ENCODE measurements at places on chromosomes 16 and 17.

GRCh38 chr16:87264634-87265033 lies 52.6 kb downstream of the C16orf95 start:
- no peak for DNase-seq

- DNase-seq: no peak
Measured at GRCh38 chr16:77434022-77434529, 758 bp downstream of the ADAMTS18 start.

DNA sequence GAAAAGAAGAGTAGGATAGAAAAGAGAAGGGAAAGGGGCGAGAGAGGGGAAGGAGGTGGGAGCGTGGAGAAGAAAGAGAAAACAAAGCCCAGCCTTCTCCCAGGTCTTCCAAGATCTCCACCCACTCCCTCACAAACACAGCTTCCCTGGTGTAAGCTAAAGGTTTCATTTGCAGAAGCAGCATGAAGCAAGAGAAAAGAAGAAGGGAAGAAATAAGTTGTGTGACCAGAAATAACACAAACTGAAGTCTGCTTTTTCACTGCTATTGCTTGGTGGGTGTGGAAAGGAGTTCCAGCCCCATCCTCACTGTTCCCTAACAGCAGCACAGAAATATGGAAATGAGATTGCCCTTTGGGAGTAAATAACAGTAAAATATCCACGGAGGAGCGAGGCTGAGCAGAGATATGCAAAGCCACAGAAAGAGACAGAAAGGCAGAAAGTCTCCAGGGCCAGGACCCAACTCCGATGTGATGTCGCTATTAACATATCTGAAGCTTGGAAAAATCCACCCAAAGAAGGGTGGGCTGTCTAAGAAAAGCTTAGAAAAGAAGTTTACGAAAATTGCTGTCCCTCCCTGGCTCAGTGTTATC lies 10.3 kb upstream of the GAS7 start:
- DNase-seq: no peak

DNA sequence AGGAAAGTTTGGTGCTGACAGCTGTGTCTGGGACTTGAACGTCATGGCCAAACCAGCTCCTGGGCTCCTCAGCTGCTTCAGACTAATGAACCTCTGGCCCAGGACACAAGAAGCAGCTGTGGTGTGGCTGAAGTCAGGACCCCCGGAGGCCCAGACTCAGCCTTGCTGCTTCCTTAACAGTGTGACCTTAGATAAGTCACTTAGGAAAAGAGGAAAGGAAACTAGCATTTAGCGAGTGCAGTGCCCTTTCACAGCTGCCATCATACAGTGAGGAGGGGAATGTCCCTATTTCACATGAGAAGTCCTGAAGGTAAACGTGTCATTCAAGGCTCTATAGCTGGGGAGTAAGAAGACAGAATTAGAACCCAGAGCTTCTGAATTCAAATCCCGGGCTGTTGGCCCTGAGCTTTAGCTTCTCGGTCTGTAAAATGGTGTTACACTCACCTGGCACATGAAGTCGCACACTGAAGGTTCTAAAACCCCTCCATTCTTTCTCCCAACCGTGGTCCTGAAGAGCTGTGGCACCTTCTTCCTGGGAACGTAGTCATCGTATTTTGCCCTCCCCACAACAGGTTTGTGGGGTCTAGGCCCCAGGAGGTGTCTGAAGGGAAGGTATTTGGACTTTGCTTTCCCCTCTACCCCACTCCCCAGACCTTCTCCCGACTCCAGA lies 910 bp upstream of the RAMP2 start:
- DNase-seq: no peak

GRCh38 chr17:69870091-69870530 lies 204.9 kb upstream of the KCNJ16 start:
- peak; percentile 61 for DNase-seq

- no peak for DNase-seq
Measured at GRCh38 chr16:18783430-18784341, 6.4 kb downstream of the RPS15A start.

- peak; percentile 57 for DNase-seq
Measured at GRCh38 chr17:40062329-40063186, at the start of gene THRA. Gene THRA, plus strand, starts transcription at chr17:40062965. Its CDS starts 11,524 bp downstream, at chr17:40074489.

- no peak for DNase-seq
Measured at GRCh38 chr17:39765766-39766165, 28.0 kb downstream of the GRB7 start.

DNA sequence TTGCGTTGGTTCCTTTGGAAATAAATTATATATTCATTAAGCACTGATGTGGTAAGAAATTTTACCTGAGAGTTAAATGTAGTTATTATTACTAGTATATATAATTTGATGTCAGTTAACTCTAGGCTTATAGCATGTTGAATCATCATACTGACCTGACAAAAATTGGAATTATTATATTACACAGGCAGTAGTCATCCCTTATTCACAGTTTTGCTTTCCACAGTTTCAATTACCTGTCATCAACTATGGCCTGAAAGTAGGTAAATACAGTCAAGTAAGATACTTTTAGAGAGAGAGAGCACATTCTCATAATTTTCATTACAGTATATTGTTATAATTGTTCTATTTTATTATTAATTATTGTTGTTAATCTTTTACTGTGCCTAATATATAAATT lies 1074.7 kb downstream of the CDH11 start:
- DNase-seq: no peak

DNA sequence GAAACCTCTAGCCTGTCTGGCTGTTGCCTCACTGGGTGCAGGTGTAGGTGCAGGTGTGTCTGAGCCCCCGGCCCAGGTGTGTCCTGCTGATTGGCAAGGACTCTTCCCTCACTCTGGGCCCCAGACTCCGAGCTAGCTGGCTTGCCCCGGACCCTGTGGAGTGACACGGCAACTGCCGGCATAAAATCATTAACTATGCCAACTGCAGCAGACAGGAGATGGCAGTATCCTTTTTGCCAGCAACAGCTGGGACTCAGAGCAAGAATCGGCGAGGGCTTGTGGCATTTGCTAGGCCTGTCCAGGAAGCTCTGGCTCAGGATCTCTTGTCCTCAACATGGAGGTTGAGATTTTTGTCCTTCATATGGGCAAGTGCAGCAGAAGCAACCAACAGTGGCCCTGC lies 20.8 kb downstream of the CIAPIN1 start:
- DNase-seq: no peak

DNA sequence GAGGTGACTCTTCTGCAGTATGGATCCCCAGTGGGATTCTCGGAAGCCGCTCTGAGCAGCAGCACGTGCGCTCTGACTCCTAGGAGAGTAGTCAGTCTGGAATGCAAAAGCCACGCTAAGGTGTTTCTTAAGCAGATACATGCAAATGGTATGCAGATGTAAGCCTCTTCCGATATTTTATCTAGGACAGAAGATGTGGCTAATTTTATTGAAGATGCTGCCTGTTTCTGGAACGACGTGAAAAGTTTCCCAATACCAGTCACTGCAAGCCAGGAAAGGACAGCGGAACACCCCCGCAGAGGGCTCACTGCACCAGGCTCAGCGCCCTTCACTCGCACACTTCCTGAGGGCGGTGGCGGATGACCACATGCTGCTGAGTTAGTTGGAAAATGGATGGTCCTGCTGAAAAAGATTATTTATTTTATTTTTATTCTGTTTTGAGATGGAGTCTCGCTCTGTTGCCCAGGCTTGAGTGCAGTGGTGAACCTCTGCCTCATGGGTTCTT lies 10.1 kb downstream of the FADS6 start:
- peak; percentile 9 for DNase-seq

- DNase-seq: no peak
Measured at GRCh38 chr17:37111329-37111728, 162.6 kb downstream of the AATF start.

DNA sequence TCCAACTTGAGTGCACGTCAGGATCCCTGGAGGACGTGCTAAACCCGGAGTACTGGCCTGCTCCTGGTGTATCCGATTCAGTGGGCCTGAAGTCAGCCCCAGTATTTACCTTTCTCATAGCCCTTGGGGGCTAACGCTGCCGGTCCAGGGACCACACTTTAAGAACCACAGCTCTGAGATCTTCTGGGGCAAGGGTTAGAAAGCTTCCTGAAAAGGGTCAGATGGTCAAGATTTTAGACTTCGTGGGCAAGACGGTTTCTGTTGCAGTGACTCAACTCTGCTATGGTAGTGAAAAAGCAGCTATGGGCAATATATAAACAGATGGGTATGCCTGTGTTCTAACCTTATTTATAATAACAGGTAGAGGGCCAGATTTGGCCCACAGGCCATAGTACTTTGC lies 14.6 kb upstream of the USP10 start:
- no peak for DNase-seq

- no peak for DNase-seq
Measured at GRCh38 chr17:74257311-74257710, 16.7 kb upstream of the DNAI2 start.

GRCh38 chr16:60166111-60166510 lies 1432.0 kb upstream of the GOT2 start:
- DNase-seq: no peak

- DNase-seq: no peak
Measured at GRCh38 chr16:83940630-83941378, 12.2 kb upstream of the OSGIN1 start.

DNA sequence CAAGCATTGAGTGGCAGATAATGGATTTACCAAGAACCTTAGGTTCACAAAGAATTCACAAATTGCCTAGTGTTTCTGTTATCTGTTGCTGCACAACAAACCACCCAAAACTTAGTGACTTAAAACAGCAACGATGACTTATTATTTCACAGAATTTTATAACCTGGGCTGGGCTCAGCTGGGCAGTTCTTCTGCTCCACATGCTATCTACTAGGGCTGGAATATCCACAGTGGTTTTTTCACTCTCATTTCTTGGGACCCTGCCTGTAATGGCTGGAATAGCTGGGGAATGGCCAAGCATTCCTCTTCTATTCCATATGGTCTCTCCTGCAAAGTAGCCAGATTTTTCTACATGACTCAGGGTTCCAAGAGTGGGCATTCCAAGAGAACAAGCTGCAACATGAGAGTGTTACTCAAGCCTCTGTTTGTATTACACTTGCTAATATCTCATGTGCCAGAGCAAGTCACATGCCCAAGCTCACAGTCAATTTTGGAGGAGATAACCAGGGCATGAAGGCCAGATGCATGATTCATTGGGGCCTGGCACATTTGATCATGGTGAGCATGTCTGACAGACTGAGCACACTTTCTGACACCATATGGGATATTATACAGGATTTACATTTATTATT lies 4.9 kb upstream of the PSMD7 start:
- DNase-seq: peak; percentile 27

DNA sequence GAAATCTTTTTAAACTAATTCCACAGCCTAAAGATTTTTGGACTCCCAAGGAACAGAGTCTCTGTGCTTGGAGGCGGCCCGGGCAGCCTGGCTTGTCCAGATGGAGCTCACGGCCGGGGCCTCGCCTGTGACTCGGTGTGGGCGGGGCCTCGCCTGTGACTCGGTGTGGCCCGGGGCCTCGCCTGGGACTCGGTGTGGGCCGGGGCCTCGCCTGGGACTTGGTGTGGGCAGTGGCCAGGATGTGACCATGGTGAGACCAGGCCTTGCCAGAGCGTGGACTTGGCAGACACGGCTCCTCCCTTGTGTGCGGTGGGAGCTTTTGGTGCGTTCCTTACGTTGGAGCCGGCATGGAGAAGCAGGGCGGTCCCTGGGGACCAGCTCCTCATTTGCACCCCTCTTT lies 92.3 kb downstream of the METRNL start:
- no peak for DNase-seq

- DNase-seq: peak; percentile 39
Measured at GRCh38 chr16:29877266-29877961, 14.4 kb upstream of the CDIPT start.

DNA sequence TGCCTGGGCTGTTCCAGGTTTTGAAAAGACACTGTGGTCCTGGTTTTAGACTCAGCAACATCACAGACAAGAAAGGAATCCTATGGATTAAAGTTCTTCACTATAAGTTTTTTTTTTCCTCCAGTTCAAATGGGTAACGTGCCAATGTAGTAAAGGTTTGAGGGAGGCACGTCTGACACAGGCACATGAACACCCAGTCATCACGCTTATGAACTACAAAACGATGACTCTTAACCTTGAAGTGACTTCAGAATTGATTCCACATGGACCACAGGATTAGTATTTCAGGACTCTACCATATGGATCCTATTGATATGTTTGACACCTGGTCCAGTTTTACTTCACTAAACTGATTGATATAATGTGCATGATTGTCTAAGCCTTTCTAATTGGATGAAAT lies 2.3 kb downstream of the PRMT7 start:
- no peak for DNase-seq

GRCh38 chr16:78900044-78900811 lies 700.3 kb downstream of the MAF start:
- DNase-seq: no peak

GRCh38 chr16:10616419-10616755 lies 36.0 kb upstream of the EMP2 start:
- DNase-seq: no peak

GRCh38 chr16:9790199-9790598 lies 392.0 kb downstream of the GRIN2A start:
- no peak for DNase-seq

- DNase-seq: no peak
Measured at GRCh38 chr16:27441998-27442397, 40.0 kb downstream of the IL21R start.

DNA sequence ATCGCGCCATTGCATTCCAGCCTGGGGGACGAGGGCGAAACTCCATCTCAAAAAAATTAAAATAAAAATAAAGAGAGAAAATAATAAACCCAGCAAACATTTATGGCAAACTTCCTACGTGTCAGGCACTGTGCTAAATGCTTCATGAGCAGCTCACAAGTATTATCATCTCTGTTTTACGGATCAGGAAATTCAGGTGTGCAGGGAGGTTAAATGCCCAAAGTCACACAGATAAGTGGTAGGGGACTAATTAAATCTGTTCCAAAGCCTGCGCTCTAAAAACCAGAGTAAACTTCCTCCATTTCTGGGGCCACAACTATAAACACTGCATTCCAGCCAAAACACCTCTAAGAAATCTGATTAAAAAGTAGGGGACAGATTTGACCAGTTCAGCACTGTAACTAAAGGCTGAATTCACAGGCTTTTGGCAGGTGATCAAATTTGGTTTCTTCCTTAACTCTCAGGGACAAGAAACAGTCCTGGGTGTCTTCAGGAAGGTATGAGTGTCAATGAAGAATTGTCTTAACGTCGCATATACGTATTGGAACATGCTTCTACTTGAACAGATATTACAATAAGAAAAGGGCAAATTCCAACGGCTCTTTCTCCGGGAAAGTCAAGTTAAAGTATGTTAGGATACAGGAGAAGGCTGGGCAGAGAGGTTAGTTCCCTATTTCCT lies 996 bp downstream of the STRADA start:
- DNase-seq: no peak

GRCh38 chr17:62062302-62062701 lies 2.8 kb downstream of the MED13 start:
- peak; percentile 12 for DNase-seq

DNA sequence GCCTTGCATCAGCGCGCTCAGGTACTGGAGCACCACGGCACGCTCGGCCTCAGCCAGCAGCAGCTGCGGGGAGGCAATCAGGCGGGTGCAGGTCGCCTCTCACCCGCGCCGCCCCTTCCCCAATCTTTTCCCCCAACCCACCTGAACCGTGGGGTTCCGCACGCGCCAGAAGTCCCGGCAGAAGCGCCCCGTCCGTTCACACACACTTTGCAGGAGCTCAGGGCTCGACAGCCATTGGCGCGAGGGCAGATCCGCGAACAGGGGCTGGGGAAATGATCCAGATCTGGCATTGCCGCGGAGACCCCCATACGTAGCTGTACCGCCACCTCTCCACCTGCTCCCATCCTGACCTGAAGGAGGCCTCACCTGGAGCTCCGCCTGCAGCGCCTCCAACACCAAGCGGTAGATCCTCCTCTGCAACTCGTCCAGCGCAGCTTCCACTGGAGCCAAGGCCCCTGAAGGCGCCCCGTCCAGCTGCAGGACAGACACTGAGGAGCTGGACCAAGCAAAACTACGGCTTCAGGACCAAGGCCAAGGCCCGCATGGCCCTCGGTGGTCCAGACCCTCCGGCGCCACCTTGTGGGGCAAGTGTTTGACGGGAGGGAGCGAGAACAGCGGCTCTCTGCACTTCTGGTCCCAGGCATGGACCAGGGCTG lies 1.4 kb upstream of the MATCAP1 start:
- peak; percentile 80 for DNase-seq

Measured in fibroblast of skin of right quadriceps (primary cell).